ENCODE measurements at places on chromosomes 6 and 20.

GRCh38 chr6:106475284-106475683 is 114.8 kb downstream of the CRYBG1 start:
- no peak for DNase-seq

DNA sequence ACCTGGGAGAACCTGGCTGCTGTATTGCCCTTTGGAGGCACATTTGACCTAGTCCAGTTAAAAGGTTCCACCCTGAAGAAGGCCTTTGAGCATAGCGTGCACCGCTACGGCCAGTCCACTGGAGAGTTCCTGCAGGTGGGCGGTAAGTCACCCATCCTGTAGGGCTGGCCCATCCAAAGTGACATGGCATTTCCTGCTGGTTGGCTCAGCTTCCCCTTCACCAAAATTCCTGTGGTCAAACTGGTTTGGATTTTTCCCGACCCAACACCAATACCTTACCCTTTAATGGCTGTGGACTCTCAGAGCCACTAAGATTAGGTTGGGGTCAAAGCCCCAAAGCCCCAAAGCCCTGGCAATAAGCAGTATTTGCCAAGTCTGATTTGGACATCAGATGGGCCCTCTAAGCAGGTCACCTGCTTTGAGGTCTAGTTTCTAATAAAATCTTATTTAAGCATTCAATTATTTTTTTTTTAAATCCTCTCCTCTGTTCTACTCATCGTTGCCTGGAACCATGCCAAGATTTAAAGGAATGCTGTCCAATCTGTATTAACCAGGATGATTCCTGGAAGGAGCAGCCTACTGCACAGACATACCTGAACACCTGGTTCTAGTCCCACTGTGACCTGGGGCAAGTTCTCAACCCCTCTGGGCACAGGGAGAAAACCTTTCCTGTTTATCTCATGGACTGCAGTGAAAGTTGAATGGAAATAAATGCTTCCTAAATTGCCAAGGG is 40.8 kb downstream of the NT5E start:
- DNase-seq: no peak

DNA sequence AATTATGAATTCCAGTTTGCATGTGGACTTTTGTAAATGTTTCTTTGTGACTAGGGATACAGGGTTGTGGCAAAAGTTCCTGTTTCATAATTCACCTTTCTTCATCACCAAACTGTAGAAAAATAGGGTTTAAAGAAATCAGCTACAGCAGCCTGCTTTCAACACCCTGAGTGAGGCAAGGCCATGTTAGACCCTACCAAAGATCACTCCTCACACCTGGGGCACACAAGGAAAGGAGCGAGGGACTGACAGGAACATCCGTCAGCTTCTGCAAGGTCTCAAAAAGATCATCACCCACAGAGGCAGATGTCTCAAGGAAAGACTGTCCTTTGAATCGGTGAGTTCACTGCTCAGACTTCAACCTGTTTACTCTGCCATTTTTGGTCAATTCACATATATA is 10.5 kb upstream of the STX11 start:
- DNase-seq: no peak

DNA sequence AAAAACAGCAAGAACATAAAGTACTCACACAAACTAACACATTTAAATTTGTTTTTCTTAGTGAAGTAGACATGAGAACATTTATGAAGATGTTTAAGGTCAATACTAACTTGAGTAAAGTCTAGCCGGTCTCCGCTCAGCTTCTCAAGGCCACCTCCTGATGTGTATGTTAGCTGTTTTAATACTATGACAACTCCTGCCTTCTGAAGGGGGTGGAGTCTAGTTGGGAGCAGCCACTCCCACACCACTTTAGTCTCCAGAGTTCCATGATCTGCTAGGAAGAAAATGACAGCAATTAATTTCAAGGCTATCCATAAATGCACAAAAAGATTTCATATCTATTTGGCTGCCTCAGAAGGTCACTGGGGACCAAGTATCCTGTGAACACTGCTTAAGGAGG is at the start of gene GSTA3:
TSS of gene GSTA3 (minus strand) at position 168 of the 400 bp plus-strand sequence. CDS start 3,864 bp downstream, outside the sequence.
- no peak for DNase-seq

DNA sequence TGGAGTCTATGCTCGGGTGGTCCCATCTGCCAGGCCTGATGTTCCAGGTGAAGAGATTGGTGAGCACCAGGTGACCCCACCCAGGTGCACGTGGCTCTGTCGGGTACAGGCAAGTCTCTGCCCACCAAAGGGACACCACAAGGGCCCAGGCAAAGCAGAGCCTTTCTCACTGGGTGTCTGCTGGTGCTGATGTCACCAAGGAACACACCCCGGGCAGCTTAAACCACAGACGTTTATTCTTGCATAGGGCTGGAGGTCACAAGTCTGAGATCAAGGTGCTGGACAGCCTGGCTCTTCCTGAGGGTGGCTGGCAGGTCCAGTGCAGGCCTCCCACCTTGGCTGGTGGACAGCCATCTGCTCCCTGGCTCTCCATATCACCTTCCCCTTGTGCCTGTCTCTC is 100.7 kb upstream of the CD93 start:
- DNase-seq: no peak

- DNase-seq: no peak
These were observed 19.2 kb downstream of the TRAM2 start for GRCh38 chr6:52557389-52558265.

GRCh38 chr20:49340161-49340966 is 62.5 kb upstream of the ZNFX1 start:
- DNase-seq: no peak
